GM12865 (cell line): ENCODE measurements at places on chromosomes 13 and 19.
A peak's percentile ranks its signal among the peaks of the same experiment; 100 is the strongest.

DNA sequence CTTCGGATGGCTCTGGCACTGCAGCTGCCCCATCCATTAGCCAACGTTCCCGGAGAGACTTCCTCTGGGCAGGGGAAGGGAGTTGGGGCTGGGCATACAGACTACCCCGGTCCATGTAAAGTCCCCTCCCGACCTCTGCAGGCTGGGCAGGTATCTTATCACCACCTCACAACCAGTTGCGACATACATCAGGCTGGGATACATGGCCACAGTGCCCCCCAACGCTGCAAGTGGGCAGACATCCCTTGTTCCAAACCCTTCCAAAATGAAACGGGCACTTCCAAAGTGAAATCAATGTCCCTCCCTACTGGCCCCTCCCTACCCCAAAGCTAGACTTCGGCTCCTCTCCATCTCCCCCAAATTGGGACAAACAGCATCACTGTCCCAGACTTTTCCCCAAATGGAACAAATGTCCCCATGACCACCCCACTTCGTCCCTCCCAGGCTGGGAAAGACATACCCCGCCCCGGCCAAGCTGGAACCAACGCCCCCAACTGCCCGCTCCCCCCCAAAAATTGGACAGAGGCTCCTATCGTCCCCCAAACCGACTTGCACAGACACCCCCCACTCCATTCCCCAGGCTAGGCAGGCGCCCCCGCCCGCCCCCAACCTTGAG, 5.0 kb downstream of the PALM3 start:
- no peak for DNase-seq

DNA sequence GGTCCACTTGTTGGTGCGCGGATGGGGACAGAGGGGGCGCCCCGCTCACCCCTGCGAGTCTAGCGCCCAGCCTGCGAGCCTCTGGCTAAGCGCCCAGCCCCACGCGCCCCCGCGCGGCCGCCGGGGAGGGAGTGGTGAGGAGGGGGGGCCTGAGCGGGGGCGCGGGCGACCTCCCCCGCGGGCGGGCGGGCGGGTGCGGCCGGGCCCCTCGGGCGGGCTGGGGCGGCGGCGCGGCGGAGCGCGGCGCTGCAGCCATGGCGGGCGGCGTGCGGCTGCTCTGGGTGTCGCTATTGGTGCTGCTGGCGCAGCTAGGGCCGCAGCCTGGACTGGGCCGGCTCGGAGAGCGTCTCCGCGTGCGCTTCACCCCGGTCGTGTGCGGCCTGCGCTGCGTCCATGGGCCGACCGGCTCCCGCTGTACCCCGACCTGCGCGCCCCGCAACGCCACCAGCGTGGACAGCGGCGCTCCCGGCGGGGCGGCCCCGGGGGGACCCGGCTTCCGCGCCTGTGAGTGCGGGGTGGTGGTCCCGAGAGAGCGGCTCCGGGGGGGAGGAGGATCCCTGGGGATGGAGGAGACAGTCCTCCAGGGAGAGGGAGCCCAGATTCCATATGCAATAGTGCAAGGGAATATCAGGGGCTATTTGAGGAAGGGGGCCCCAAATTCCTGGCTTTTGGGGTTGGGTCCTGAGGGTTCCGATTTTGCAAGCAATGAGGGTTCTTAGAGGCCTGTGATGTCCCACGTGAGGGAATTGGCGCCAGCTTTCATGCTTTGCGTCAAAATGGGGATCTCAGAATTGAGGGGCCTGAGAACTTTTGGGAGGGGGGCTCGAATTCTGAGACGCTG, at the start of gene LTBP4:
TSS of gene LTBP4 (plus strand) at position 236 of the 841 bp plus-strand sequence. CDS start at position 255, 19 bp downstream.
- DNase-seq = no peak

DNA sequence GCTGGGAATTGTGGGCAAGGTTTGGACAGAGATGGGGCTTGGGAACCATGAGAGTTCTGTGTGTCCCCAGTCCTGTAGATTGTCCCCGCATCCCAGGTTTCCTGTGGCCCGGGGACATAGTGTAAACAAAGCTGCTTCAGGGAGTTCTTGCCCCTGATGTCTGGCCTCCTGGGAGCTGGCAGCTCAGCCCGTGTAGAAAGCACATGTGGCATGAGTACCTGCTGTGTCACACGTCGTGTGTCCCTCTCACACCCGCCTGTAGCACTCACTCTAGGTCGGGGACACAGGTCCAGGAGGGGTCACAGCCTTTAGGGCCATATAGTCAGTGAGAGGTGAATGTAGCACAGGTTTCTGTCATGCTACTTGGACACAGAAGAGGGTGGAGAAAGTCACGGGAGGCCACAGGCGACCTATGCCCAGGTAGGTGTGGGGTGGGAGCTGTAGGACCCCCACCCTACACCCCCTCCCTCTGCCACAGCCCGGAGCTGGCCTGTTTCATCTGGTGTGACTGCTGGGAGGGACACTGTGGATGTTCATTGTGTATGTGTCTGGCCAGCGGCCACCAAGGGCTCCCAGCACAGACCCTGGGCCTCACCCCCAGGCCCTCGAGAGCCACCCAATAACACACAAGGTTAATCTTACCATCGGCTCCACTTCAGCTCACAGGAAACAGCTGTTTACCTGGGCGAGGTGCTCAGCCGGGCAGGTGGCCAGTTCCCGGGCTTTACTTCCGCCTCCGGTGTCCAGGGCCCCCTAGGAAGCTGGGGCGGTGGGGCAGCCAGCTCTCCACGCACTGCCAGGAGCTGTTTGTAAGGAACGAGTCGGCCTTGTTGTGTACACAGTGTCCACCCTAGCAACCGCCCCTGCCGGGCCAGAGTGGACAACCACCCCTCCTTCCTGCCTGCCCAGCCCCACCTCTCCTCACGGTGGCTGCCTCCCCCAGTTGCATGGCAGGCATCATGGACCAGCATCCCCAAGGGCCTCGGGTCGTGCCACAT, 49.7 kb downstream of the COMP start:
- no peak for DNase-seq

- no peak for DNase-seq
Observed at GRCh38 chr19:45151320-45151719, 9.5 kb downstream of the NKPD1 start.

- no peak for DNase-seq
Observed at GRCh38 chr19:8025316-8025715, 19.9 kb upstream of the ELAVL1 start.

DNA sequence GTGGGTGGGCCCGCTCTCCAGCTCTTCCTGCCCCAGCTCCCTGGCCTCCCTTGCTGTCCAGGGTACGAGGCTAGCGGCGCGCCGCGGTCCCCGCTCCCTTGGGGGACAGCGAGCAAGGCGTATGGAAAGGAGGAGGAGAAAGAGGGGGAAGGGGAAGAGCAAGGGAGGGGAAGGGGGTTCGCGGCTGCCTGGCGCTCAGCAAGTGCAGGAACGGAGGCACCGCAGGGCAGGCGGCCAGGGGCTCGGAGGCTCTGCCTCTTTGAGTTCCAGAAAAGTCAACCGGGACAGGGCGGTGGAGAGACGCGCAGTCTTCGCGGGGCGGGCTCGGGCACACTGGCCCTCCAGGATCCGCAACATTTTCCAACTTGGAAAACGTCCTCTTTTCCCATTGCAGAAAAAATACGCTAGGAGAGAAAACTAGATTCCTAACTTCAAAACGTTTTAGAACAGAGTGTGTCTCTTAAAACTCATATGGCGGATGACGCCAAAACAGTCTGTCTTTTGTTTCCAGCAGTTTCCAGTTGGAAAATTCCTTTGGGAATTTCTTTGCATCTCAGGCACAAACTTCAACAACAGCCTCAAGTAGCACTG, 23.1 kb upstream of the TNFRSF19 start:
- no peak for DNase-seq

DNA sequence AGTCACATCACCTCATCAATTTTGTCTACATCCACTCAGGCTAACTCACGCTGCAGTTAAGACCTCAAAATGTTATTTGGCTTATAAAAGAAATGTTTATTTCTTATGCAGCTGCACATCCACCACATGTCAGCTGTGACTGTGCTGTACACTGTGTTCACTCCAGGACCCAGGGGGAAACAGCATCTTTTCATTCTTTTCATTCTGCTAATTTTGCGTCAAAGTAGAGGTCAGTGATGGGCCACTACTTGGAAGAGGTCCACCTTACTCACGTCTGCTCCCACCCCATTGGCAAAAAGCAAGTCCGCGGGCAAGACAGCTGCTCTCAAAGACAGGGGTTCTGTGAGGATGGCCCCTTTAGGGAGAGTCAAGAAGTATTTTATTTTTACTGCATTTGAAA, 4.5 kb upstream of the DCT start:
- DNase-seq = no peak

DNA sequence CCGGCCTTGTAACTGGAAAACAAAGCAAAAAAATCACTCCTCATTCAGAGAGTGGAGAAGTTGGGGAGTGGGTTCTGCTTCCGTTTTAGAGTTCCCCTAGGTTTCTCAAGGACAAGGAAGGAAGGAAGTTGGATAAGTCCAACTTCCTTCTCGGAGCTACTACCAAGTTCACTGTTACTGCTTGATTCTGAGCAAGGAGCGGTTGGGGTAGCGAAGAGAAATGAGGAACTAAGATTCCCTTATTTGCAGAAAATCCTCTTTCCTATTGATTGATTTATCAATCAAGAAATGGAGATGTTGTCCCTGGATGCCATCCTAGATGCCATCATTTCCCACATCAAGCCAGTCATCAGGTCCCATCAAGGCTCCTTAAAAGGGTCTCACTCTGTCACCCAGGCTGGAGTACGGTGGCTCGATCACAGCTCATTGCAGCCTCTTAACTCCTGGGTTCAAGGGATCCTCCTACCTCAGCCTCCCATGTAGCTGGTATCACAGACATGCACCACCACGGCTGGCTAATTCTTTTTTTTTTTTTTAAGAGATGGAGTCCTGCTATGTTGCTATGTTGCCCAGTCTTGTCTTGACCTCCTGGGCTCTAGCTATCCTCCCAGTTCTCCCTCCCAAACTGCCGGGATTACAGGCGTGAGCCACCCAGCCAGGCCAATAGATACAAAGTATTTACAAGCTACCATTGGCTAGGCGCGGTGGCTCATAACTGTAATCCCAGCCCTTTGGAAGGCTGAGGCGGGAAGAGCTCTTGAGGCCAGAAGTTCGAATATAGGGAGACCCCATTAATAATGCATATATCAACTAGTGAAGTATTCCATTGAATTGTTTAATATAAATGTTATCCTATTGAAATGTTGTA, 809 bp upstream of the B9D2 start:
- peak; percentile 42 for DNase-seq

- peak; percentile 69 for DNase-seq
Observed at GRCh38 chr13:20828539-20829364, 55.0 kb upstream of the EEF1AKMT1 start.

- DNase-seq = no peak
Observed at GRCh38 chr13:110780422-110780821, 66.9 kb downstream of the ING1 start.

GRCh38 chr19:16378291-16378889, 53.8 kb downstream of the KLF2 start:
- no peak for DNase-seq

DNA sequence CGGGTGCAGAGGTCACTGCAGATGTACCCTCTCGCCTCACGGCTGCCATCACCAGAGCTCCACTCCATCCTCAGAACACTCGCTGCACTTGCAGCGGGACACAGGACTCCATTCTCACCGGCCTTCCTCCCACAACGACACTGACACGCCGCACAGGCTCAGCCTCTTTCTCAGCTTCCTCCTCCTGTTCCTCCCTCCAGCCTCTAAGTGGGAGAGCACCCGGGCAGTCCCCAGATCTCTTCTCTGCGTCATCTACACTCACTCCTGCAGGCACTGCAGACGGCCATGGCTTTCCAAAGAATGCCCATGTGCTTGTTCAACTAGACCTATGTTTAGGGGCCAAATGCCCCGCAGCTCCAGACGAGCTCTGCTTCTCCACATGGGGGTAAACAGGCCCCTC, 14.3 kb upstream of the FKRP start:
- DNase-seq = no peak

DNA sequence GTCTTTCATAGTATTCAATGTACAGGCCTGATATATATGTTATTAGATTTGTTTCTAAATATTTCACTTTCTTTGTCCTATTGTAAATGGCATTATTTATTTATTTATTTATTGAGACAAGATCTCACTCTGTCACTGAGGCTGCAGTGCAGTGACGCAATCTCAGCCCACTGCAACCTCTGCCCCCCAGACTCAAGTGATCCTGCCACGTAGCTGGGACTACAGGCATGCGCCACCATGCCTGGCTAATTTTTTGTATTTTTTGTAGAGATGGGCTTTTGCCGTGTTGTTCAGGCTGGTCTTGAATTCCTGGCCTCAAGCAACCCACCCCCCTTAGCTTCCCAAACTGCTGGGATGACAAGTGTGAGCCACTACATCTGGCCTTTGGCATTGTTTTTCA, 5.4 kb upstream of the GAS6 start:
- DNase-seq = no peak

GRCh38 chr19:52297601-52298364, 814 bp downstream of the ZNF480 start:
- no peak for DNase-seq
